NCI-H510A (cell line): ENCODE measurements at places on chromosomes 6 and 20.

- DNase-seq, result no peak
These were observed 83.6 kb downstream of the SIM1 start for GRCh38 chr6:100381111-100381510.

DNA sequence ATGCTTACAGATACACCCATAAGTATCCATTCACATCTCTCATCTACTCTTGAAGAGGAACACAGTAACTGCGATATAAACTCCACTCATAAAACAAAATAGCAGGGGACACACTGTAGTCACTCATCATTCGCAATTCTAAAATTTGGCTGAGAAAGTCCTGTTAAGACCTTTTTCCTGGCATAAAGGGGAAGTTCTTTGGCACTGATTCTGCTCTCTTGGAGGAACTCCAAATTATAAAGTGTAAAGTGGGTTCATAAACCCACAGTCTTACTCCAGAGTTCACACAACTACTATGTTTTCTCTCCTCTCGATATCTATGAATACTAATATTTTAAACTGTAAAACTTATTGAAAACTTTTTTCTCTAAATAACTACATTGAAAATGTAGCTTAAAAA lies 80.6 kb downstream of the ADGB start:
- DNase-seq, result no peak

GRCh38 chr20:44471481-44471882 lies 4.2 kb upstream of the TTPAL start:
- DNase-seq, result no peak

GRCh38 chr20:57600320-57601210 lies 19.7 kb downstream of the ZBP1 start:
- DNase-seq, result no peak

- DNase-seq, result no peak
These were observed 393.7 kb downstream of the ZFAND3 start for GRCh38 chr6:38213251-38213658.

- DNase-seq, result peak; percentile 68
These were observed 10.9 kb downstream of the LRRC1 start for GRCh38 chr6:53805725-53806124.

DNA sequence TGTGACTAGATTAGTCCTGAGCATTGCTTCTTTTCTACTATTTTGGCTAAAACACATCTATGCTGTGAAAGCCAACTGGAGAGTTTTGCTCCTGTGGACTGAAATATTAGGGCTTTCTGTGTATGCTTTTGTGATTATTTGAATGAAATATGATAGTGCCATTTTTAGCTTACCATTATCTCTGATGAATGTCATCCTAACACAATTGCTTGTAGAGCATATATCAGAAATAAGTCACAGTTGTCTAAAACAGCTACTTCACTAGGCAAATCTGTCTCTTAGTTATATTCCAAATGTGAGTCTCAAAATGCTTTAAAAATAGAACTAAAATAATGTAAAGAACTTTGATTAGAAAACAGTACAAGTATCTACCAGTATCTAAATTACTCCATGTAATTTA lies 401.4 kb upstream of the PTCHD4 start:
- no peak for DNase-seq

DNA sequence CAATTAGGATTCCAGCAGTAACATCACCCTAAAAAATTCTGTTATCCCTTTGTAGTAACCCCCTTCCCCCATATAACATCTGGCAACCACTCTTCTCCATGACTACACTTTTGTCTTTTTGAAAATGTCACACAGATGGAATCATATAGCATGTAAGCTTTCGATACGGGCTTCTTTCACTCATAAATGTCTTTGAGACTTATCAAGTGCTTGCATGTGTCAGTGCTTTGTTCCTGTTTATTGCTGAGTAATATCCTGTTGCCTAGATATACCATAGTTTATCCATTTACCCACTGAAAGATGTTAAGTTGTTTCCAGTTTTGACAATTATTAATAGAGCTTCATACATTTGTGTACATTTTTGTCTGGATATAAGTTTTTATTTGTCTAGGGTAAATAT lies 10.4 kb upstream of the SNPH start:
- DNase-seq, result no peak
